ENCODE measurements at places on chromosomes 16 and 17.

DNA sequence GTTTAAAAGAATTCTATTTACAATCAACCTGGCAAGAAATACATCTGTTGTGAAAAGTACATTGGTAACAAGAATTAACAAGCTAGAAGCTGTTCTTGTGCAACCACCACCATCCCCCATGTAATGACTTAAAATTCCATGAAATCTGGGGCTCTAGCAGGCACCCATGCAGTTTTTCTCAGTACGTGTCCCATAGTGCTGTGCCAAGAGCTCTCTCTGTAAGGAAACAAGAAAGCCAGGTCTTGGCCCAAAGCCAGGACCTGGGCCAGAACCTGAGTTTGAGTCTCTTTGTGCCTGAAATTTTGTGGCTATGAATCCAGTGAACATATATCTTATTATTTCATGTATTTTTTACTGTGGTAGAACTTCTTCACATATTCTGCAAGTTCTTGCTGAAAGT is 46.6 kb downstream of the NUP93 start:
- DNase-seq = no peak

- no peak for DNase-seq
Observed at GRCh38 chr16:75151798-75152197, 3.5 kb downstream of the ZFP1 start.

- DNase-seq = no peak
Observed at GRCh38 chr16:49414671-49415070, 41.1 kb downstream of the C16orf78 start.

- no peak for DNase-seq
Observed at GRCh38 chr17:32590974-32591373, 104.2 kb downstream of the CDK5R1 start.
